ENCODE measurements at places on chromosomes 7 and 10. TPM values are rescaled to one million over a fixed set of nuclear protein-coding genes. Genes with fewer than 3 reads are reported as not detected.

- no peak for DNase-seq
These were observed 1.7 kb upstream of the MCU start for GRCh38 chr10:72690071-72690755.

GRCh38 chr7:150379441-150380379, 580 bp downstream of the ZNF775 start:
- no peak for DNase-seq

- peak; percentile 1 for DNase-seq
These were observed 772.9 kb downstream of the SORCS3 start for GRCh38 chr10:105413997-105414396.

DNA sequence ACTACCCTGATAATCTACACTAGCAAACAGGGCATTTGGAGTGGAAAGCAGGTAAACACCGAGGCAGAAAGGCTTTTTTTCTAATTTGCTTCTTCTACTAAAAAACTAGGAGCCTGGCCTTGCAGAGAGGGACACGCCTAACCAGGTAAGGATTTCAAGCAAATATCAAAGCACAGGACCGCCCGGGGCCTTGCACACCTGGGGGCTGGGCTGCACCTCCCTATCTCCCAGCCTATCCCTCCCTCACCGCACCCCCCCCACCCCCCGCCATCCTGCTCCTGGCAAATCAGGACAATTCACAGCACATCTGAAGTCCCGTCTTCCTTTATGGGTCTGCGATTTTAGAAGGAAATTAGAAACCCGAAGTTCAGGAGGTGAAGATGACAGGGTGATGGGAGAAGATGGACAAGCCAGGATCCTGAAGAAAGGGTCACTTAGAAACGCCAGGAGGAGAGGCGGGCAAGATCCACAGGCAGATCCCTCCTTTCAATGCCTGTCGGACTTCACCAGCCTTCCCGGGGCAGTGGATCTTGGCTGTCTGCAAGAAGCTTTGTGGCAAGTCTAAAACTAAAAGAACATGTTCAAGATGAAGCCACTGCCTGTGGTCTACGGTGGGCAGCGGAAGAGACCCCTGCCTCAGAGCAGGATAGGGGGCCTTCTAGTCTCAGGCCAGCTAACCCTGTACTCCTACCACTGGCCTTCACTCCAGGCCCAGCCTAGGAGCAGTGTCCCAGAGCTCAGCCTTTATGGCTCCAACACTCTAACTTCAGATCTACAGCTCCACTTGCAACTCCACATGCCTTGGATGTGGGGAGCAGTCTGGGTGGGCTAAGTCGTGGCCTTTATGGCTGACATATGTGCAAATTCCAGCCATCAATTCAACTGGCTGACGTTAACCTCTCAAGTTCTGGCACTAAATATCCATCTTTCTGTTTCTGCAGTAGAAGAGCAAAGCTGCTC, 43.9 kb downstream of the TNS3 start:
- DNase-seq = no peak

DNA sequence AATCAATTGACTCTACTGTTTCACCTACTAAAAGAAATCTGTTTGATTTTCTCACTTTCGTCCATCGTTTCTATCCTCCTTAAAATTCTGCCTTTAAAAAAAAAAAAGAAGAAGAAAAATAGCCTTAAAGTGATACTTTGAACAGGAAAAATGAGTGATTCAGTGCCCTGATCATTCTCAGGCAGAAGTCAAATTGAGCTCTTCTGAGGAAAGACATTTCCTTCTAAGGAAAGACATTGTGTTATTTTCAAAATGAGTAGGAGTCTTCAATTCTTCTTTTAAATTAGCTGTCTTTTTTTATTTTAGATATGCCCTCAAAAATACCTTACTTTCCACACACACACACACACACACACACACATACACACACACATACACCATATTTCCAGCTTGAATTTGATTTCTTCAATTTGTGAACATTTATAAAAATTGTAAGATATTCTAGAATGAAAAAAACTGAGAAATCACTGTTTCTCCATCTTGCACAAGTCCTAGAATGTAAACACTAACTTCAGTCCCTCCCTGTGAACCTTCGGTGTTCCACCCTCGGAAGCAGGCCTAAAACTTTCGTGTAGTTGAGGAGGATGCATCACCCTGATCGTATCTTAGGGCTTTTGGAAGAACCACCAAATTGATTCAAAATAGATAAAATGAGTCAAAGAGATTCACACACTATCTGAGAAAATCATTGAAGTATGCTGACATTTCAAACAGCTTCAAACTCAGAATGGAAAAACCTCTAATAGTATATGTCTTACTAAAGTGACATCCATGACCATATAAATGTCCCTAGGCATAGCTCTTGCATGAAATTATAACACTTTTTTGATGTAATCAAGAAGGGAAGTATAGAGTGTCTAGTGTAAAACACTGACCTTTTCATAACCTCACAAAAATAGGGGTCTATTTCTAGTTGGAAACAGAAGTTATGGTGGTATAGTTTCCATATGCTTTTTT, 270.8 kb downstream of the GATA3 start:
- no peak for DNase-seq

- no peak for DNase-seq
These were observed 138.5 kb downstream of the LRRC4 start for GRCh38 chr7:127892488-127893314.

Gene LDB3
- total RNA-seq = 0.34 TPM

DNA sequence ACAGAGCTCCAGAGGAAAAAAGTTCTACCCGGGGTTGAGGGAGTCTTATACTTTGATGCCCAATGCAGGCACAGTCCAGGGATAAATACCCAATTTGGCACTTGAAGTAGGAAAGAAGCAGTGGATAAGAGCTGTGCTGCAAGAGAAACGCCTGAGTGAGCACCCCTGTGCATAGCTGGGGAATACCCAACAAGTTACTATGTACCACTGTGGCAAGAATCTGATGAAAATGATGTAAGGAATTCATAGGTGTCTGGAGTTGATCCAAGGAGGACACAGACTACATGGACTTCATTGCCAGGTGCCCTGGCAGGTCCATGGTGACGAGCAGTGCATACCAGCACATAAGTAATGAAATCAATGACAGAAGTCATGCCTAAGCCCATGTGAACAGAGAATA, 183.7 kb upstream of the FEZF1 start:
- no peak for DNase-seq

Data from A673 (cell line).